ENCODE measurements at places on chromosomes 2 and 18.

GRCh38 chr2:173043476-173043875, 32.2 kb upstream of the MAP3K20 start:
- DNase-seq = no peak

GRCh38 chr2:44933434-44933951, 8.0 kb upstream of the SIX3 start:
- DNase-seq = no peak

GRCh38 chr2:188557081-188557480, 265.4 kb downstream of the GULP1 start:
- DNase-seq = no peak

GRCh38 chr2:144310889-144311608, 208.9 kb downstream of the ZEB2 start:
- DNase-seq = no peak

DNA sequence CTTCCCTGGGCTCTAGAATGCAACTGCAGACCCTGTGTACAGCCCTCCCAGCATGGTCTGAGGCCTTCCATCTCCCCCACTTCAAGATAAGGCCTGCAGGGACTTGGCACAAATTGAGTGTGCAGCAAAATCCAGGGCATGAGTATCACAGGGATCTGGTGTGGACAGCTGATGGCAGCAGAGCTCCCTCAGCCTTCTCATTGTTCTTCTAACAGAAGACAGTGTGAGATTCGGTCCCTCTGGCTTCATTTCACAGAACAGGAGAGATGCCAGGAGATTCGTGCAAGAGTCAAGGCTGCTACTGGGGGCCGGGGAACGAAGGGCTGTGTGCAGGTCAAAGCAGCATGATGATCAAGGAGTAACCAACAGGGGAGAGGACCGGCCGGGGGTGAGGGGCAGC, 85.8 kb downstream of the UXS1 start:
- DNase-seq = no peak

DNA sequence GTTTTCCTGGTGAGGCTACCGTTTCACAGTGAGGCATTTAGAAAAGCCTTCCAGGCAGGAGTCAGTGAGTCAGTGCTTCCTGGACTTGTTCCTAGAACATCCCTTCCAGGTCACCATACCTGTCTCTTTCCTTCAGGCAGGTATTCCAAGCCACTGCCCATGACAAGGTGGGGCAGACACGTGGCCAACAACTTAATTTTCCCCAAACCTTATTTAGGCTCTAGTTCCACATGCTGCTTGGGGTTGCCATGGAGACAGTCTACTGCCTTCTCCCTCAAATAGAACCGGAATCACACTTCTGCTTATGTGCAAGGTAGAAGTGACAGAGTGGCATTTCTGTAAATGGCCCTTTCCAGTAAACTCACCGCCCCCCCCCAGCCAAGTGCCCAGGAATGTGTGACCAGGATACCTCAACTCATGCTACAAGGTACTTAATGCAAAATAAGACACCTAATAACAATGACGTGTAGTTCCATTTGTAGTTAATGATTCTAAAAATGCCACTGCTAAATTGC, 258.3 kb downstream of the PRKCE start:
- DNase-seq = no peak

DNA sequence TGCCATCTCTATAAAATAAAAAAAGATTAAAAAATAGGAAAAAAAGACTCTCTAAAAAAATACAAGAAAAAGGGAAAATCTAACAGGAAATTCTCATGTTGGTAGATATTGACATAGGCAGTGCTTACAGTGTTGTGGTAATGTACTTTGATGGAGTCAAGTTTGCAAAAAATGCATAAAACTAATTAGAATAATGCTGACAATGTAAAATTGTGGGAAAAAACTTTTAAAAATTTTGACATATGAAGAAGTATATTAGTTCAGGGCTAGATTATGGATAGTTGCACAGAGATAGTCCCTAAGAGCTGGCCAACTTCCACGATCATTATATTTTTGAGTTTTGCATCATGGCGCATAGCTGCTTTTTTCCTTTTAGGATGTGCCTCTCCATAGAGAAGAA, 72.7 kb downstream of the GBX2 start:
- no peak for DNase-seq

GRCh38 chr2:128320192-128320905, 1.7 kb upstream of the HS6ST1 start:
- no peak for DNase-seq

GRCh38 chr2:178279142-178279541, 84.8 kb downstream of the OSBPL6 start:
- DNase-seq = peak; percentile 51

DNA sequence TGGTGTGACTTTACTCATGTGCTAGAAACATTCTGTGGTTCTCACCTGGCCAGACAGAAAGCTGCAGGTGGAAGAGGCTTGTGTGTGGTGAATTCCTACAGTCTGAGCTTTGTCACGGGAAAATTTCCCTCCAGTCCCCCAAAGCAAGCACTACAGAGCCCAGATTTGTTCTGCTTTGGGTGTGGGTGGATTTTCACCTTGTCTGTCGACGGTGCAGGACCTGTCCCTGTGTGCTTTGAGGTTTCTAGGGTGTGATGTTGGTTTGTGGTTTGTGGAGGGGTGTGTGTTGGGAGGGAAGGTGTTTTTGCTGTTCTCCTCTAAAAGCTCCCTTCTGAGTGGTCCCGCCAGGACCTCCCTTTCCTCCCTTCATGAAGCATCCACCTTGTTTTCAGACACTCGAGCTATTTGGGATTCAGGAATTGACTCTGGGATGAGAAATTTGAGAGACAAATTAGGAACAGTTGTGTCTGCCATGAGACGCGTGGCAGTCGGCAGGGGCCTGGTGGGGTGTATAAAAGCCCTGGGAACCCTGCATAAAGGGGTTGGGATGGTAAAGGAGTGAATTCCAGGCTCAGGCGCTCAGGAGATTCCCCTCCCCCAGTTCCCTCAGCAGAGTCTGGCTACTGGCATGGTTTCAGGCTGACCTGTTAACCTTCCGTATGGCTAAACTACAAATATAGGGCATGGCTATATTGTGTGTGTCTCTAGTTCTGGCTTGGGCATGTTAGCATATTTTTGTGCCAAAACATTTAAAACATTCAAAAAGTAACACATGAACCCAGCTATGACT, 65.5 kb downstream of the DGKD start:
- DNase-seq = no peak

GRCh38 chr2:1864981-1865421, 120.7 kb upstream of the PXDN start:
- no peak for DNase-seq

DNA sequence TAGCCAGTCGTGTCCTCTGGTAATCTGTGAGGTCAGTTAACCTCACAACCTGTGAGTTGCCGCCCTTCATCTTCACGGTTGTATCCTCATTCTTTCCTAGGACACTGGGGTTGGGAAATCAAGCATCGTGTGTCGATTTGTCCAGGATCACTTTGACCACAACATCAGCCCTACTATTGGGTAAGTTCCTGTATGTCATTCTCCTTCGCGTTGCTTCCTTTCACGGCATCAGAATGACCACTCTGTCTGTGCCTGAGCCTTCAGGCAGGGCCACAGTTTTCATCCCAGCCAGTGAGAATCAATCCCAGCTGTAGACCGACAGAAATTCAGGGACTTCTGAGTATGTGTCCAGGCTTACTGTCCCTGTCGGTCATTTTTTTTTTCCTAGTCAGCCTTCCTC, 67.1 kb downstream of the RAB31 start:
- no peak for DNase-seq

DNA sequence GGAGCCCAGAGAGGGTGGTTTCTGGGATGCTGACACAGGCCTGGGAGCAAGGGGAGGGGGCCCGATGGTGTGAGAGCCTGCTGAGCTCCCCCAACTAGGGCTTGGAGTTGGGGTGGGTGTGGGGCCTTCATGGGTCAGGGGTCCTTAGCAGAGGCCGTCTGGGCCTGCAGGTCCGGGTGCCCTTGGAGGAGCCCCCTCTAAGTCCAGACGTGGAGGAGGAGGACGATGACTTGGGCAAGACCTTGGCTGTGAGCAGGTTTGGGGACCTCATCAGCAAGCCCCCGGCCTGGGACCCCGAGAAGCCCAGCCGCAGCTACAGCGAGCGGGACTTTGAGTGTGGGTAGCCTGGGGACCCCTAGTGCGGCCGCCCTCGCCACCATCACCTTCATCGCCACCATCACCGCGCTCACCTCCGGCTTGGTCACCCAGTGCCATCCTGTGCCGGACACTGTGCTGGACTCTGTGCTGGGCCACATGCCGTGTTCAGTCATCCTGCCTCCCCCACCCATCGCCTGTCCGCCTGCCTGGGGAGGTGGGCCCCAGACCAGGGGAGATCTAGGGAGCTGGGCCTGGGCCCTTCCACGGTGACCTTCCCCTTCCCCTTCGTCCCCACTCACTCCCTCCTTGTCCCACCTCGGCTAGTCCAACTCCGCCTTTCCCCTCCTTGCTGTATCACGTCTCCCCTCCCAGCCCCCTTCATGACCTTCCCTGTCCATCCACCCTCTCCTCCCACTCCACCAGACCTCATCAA, 980 bp downstream of the SLC4A3 start:
- no peak for DNase-seq

GRCh38 chr18:43531438-43531837, 254.1 kb upstream of the SYT4 start:
- DNase-seq = no peak

GRCh38 chr2:39484206-39484605, 47.1 kb upstream of the MAP4K3 start:
- DNase-seq = no peak

DNA sequence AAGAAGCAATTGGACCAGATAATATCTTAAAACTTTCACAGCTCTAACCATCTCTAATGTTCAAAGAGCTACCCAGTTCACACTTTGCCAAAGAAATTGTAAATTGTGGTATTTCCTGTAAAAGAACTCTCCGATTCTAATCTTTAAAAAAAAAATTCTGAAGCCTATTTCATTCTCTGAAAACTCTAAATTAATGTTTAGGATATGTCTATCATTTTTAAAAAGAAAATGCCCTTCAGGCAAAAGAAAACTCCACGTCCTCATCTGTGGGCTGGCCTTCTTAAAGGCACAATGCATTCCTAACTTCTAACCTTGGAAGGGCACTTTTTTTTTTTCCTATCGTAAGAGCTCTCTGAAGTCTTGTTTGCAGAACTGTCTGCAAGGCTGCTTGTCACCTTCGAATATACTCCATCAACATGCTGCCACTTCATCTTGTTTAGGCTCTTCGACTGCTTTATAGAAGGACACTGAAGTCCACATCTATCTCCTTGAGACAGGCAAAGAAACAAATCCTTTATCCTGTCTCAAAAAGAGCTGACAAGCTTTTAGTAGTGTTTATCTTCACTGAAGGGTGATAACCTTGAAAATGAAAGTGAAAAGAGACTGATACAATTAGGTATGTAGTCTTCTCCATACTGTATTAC, 124.3 kb upstream of the SLC39A10 start:
- DNase-seq = no peak

DNA sequence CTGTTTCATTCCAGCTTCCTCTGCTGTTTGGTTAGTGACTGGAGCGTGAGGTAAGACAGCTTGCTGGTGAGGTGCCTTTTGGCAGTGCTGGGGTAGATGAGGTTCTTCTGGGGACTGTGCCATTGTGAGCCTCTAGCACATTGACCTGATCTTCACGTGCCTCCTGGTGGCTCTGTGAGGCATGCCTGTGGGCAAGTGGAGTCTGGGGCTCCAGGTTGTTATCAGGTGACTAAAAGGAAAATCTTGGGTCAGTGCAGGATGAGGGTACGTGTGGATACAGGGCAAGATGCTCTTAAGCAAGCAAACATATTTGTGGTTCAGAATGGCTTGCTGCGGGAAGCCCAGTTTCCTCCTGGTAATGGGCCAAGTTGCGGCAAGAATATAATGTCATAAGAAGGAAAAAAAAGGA, 75.4 kb downstream of the FHOD3 start:
- DNase-seq = no peak

DNA sequence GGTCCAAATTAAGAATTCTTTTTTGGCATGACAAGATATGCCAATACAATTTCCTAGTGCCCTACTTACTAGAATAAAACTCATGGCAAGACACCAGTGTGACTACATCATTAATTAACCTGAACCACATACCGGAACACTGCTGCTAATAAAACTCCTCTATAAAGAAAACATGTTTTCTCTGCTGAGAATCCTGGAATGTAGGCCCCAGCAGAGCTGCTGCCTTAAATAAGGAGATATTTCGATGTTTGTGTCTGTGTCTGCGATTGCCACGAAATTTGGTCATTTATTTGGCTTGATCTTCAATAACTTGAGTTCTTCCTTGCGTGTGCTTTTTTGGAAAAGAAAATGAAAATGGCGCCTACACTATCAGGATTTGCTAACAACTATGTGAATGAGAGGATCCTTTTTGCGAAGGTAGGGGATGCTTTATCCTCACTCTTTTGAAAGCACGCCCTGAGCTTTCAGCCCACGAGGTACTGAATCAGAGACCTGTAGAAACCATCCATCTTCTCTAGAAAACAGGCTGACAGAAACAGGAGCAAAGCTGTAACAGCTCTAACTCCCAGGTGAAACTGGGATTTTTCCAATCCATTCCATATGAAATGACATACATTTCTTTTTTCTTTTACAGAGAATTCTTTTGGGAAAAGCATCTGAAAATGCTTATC, 27.0 kb downstream of the KLF7 start:
- no peak for DNase-seq

GRCh38 chr2:216739035-216739434, 43.7 kb upstream of the IGFBP5 start:
- no peak for DNase-seq

- no peak for DNase-seq
Measured at GRCh38 chr2:44836174-44836573, 105.3 kb upstream of the SIX3 start.

DNA sequence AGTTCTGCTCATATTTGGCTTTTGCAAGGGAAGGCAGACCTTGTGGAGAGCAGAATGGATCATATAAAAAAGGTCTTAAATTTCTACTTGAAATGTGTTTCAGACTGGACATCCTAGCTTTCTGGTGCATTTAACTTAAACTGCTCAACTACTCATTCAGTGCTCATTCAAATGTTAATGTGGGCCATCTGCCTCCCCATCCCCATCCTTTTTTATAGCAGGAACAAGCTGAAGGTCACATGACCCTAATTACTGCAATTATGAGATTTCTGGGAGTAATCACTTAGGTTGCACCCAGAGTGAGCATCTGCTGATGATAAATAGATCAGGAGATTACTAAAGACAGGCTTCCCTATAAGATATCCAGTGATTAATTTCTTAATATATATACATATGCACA, 96.1 kb downstream of the MAP2 start:
- DNase-seq = no peak

- DNase-seq = no peak
Measured at GRCh38 chr2:224401641-224402342, at the start of gene FAM124B. Gene FAM124B (minus strand): TSS chr2:224402107. CDS start chr2:224401768, 339 bp downstream.

GRCh38 chr2:11160256-11160655, 5.0 kb downstream of the SLC66A3 start:
- DNase-seq = no peak

GRCh38 chr2:146228466-146229058, 1616.3 kb upstream of the ACVR2A start:
- DNase-seq = no peak
